Ecto neural progenitor cell (in vitro differentiated cells): ENCODE measurements at places on chromosomes 6 and 20.
A peak's percentile ranks its signal among the peaks of the same experiment; 100 is the strongest.

DNA sequence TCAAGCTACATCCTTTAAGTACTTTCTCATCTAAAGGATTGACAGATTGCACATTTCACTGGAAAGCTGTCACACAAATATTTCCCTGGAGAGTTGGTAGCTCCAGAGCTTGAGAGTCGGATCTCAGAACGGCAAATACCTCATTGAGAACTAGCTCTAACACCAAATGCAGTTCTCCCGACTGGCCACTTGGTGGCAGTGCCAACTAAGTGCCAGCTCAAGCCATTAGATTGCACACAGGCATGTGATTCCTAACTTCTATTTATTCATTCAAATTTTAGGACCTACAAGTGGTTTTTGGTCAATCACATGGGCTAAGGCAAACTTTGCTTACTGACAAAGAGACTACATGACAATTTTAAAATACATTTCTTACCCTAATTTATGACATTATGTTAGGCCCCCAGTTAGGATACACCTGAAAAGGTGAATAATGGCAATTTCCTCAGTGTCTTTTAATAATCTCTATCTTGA is 7.9 kb upstream of the MCHR2 start:
- DNase-seq, result peak; percentile 55

DNA sequence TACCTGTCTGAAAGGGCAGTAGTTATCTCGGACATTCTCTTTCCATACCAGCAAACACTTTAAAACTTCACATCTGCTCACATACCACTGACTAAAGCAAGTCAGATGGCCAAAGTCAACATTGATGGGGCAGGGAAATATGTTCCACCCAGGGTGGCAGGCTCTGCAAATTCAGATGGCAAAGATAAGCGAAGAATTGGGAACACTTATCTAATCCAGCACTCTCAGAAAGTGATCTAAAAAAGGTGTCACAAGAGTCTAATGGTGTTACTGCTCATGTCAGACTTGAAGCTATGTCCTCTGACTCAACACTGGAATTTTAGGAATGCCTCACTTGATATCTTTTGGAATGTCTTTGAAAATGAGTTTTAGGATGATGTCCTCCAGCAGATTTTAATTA is 1086.2 kb downstream of the KIF16B start:
- DNase-seq, result no peak

DNA sequence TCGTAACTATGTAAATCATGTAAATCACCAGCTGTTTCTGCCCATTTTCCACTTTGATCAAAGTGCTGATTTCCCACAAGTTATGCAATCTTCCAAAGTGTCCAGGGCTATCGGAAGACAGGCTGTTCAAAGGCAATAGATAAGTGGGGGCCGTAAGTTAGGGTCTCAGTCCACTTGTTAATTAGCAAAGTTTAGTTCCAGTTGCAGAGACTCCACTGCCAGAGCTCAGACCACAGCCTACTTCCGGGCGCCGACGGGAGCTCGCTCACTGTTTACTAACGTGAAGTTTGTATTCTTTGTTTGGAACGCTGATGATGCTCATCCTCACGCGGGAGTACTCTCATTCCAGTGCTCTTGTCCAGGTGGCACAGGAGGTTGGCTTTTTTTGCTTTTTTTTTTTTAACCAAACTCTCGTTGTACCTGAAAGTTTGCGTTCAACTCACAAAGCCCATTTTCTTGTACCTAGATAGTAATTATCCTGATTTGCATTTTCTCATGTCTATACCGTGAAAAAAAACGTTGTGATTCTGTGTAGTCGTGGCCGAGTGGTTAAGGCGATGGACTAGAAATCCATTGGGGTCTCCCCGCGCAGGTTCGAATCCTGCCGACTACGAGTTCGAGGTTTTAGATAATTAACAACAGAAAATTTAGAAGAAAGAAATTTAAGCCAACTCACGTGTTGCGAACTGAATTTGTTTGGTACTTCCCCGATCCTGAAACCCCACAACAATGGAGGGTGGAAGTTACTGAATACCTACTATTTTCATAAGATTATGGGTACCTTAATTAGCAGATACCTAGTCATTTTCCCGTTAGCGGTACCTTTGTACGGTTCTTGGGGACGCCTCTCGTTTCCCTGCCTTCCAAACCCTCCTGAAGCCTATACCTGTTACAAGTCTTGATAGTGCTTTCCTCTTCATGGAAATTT is 29.9 kb upstream of the ZNF184 start:
- DNase-seq, result peak; percentile 66

DNA sequence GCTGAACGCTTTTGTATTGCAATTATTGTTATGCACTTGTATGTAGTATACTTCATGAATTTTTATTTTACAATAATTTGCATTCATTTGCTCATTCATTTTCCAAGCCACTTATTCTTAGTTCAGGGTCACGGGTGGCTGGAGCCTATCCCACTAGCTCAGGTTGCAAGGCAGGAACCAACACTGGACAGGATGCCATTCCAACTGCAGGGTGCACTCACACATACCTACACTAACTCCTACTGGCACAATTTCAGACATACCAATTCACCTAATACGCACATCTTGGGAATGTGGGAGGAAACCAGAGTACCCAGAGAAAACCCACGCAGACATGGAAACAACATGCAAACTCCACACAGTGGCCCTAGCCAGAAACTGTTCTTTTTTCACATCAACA is 61.8 kb downstream of the LMBRD1 start:
- no peak for DNase-seq

DNA sequence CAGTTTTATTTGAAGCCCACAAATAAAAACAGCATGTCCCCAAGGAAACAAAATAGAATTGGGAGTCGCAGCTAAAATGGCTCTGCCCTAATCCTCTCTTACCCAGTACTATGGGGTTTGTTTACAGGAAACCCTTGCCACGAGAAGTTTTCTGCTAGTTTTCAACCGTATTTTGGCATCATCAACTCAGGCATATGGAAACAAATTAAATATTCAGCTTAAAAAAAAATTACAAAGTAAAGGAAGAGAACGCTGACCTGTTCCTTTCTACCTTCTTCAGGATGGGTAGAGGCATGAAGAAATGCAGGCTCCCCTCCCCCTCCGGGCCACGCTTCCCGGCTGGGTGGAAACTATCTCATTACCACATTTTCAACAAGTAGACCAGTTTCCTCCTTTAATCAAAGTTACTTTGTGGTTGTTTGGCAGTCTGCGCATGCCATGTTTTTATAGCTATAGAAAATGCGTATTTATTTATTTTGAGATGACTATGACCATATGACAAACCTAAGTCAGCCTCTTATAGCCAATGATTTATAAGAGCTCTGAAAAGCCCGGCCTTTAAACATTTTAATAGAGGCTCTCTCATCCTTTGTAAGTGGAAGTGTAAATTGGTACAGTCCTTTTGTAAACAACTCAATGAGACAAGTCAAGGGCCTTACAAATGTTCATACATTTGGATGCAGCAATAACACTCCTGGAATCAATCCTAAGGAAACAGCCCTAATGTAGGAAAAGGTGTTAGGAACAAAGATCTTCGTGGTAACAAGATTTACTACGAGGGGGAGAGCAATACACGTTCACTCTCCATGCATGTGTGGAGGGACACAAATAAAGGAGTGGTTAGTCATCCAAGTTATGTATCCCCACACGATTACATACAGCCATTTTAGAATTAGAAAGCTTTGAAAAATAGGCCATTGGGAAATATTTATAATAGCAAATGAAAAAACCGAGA is 16.1 kb upstream of the ZNF217 start:
- DNase-seq, result peak; percentile 53
